RWPE2 (cell line): ENCODE measurements at places on chromosomes 7 and 10.

- no peak for DNase-seq
Observed at GRCh38 chr10:66176772-66177171, 749.1 kb upstream of the LRRTM3 start.

DNA sequence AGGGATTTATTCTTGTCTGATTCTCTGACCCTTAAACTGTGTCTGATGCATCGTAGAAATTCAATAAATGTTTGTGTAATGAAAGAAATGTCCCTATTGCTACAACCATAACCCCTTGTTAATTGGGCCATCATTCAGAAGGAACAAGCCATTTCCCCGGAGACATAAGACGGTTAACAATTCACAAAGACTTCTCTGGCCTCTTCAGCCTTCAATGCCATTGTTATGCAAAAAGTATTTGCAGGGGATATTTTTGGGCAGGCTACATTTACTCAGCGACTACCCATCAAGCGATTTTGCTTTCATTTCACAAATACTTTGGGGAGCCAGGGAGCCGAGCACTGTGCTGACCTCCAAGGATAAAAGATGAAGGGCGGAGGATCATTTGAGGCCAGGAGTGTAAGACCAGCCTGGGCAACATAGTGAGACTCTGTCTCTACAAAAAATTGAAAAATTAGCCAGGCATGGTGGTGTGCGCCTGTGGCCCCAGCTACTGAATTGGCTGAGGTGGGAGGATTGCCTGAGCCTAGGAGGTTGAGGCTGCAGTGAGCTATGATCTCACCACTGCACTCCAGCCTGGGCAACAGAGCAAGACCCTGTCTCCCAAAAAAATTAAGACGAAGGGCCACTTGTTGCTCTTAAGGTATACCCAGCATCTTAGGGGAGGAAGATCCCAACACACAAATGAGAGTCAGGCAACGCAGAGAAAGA, 20.0 kb upstream of the SDK1 start:
- DNase-seq, result no peak

GRCh38 chr7:130430841-130431666, 9.8 kb downstream of the CEP41 start:
- no peak for DNase-seq

- no peak for DNase-seq
Observed at GRCh38 chr7:44167920-44168319, 21.3 kb downstream of the GCK start.
